Stimulated activated CD4-positive, alpha-beta T cell treated with anti-CD3 and anti-CD28 coated beads, Interleukin-1b, Interleukin-23, amount 100 ng/mL, for 4 hours (primary cell): ENCODE measurements at places on chromosomes 1 and 21.

DNA sequence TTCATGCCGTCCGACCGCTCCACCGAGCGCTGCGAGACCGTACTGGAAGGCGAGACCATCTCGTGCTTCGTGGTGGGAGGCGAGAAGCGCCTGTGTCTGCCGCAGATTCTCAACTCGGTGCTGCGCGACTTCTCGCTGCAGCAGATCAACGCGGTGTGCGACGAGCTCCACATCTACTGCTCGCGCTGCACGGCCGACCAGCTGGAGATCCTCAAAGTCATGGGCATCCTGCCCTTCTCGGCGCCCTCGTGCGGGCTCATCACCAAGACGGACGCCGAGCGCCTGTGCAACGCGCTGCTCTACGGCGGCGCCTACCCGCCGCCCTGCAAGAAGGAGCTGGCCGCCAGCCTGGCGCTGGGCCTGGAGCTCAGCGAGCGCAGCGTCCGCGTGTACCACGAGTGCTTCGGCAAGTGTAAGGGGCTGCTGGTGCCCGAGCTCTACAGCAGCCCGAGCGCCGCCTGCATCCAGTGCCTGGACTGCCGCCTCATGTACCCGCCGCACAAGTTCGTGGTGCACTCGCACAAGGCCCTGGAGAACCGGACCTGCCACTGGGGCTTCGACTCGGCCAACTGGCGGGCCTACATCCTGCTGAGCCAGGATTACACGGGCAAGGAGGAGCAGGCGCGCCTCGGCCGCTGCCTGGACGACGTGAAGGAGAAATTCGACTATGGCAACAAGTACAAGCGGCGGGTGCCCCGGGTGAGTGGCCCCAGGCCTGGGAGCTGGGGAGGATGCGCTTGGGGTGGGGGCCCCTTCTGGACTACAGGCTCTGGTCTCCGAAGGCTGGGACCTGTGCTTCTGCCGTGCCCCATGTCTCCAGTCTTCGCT, 1.1 kb downstream of the SKI start:
- DNase-seq = no peak

- no peak for DNase-seq
Measured at GRCh38 chr1:33055210-33056008, 18.7 kb upstream of the AK2 start.

GRCh38 chr1:18110598-18110939, 3.0 kb downstream of the IGSF21 start:
- DNase-seq = no peak

- DNase-seq = no peak
Measured at GRCh38 chr1:27027575-27028250, 15.1 kb upstream of the TENT5B start.

DNA sequence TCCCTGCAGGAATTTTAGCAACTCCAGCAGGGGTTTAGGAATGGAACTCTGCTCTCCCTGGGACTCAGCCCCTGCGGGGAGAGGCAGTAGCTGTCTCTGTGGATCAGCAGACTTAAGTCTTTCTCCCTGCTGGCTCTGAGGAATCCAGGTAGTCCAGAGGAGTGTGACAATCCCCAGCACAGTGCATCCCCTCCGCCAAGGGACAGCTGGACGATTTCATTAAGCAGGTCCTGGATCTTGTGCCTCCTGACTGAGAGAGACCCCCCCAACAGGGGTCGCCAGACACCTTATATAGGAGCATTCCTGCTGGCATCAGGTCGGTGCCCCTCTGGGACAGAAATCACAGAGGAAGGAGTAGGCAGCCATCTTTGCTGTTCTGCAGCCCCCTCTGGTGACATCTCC, 30.6 kb downstream of the AKT3 start:
- no peak for DNase-seq
